Lung microvascular endothelial cell (primary cell): ENCODE measurements at places on chromosomes 2 and 18. TPM values are rescaled to one million over a fixed set of nuclear protein-coding genes. Genes with fewer than 3 reads are reported as not detected.
A peak's percentile ranks its signal among the peaks of the same experiment; 100 is the strongest.

GRCh38 chr18:54948350-54948837 lies 10.9 kb downstream of the CCDC68 start:
- no peak for DNase-seq

DNA sequence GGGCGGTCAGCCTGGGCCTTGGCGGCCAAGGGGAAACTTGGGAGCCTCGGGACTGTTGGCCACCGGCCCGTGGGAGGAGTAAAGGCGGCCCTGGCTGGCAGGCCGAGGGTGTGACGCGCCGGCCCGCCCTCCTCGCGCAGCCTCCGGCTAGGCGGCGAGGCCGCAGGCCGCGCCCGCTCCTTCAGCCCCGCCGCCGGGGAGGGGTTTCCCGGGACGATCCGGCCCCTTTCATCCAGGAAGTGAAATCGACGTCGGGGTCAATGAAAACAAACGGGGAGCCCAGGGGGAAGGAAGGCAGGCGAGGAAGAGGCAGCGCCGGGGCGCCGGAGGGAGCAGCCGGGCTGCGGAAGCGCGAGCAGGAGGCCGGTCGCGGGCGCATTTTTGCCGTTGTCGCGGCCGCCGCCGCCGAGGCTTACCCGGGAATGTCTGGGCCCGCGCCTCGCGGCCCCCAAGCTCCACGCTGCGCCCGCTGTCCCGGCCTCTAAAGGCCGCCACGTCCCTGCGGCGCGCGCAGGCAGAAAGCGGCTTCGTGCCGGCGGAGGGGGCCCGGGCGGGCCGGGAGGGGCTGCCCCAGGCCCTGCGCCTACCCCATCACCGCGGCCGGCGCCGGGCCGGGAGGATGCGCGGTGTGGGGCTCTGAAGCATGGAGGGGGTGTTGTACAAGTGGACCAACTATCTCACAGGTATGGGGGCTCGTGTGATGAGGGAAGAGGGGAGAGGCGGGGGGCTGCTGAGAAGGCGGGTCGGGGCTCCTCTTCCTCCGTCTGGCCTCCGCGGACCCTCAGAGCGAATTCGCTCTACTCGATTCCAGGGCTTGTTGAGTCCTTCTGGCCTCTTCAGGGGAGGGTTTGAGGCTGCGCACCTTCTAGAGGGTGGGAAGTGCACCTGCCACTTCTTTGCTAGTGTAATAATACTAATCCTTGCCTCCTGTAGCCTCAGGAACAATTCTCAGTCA lies at the start of gene PLEKHA3:
Gene PLEKHA3 (plus strand): TSS at position 231 of the 955 bp plus-strand sequence. CDS start 413 bp downstream, at position 644.
- DNase-seq, result peak; percentile 84

GRCh38 chr2:102313025-102313424 lies 1.7 kb downstream of the IL1RL1 start:
- peak; percentile 38 for DNase-seq

DNA sequence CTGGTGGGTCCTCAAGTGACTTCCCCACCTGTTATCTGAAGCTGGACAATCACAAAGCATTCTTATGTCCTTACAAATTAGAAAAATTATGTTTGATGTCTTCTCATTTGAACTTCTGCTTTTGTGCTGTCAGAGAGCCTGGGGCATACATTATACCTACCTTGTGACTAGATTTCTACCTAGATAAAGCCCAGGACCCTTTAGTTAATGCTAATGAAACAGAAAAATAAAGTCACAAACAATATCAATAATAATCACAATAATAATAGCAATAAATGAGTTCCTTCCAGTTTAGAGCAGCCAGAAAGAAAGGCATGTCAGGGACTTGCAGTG lies 456.4 kb downstream of the SETBP1 start:
- no peak for DNase-seq

Gene PPP1R1C
- 0.22 TPM in 1 of 2 replicates, not detected in the other for total RNA-seq
